ENCODE measurements at places on chromosomes 4 and X.

DNA sequence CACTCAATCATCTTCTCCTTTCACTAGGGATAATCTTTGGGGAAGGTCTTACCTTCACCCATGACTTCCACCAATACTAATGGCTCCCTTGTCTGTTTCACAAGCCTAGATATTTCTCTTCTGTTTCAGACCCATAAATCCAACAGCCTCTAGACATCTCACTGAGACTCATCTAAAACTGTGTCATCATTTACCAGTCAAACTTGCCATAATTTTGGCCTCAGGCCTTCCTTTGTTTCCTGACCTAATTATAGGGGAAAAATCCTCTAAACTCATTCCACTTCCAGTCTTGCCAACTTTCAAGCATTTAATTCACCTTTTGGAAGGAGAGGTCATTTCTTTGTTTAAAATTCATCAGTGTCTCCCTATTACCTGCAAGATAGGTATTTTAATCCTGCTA lies 181.0 kb upstream of the CNKSR2 start:
- no peak for ATAC-seq

DNA sequence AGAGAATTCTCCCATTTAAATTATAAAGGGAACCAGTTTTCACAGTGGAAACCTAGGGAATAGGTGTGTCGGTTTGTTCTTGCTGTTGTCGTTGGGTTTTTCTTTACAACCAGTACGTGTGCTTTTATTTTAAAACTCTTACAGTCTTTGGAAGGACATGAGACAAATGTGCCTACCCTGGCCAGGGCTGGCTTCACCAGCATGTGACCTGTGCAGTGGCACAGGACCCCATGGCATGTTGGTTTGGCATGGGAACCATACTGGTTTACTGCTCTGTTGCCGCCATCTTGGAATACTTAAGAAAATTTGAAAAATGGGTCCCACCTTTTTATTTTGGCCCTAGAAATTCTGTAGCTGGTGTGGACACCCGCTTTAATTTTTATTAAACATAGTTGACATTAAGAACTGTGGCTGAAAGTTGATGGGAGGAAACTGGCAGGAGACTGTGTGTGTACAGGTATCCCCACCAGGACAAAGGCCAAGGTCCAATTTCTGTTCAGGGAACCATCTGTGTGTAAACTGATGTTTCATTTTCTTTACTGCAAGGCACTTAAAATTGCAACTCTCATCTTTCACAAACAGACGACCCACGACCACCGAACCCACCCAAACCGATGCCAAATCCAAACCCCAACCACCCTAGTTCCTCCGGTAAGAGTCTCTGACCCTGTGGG lies 28.8 kb downstream of the CD99 start:
- ATAC-seq: no peak

DNA sequence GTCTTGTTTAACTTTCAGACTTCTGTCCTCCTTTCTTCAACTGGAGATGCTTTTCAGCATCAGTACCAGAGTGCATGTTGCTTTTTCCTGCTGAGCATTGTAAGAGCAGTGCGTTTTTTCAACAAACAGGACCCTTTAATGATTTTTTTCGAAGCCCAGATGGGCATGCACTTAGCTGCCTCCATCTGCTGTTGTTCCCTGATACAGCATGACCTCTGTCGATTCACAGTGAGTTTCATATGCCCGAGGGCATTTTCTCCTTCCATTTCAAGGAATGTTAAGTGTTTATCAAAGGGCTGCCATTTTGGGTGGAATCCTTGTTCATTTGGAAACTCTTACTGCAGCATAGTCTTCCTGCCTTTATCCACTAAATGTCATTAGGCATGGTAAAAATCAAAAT lies 428.6 kb downstream of the DTHD1 start:
- no peak for ATAC-seq

GRCh38 chr4:165079476-165079875 lies 25.8 kb downstream of the TRIM75 start:
- ATAC-seq: no peak

- ATAC-seq: no peak
Measured at GRCh38 chr4:144788469-144788868, 142.5 kb downstream of the HHIP start.

- no peak for ATAC-seq
Measured at GRCh38 chr4:3852309-3852708, 86.1 kb downstream of the ADRA2C start.

GRCh38 chr4:56674984-56675383 lies 6.1 kb downstream of the HOPX start:
- no peak for ATAC-seq

DNA sequence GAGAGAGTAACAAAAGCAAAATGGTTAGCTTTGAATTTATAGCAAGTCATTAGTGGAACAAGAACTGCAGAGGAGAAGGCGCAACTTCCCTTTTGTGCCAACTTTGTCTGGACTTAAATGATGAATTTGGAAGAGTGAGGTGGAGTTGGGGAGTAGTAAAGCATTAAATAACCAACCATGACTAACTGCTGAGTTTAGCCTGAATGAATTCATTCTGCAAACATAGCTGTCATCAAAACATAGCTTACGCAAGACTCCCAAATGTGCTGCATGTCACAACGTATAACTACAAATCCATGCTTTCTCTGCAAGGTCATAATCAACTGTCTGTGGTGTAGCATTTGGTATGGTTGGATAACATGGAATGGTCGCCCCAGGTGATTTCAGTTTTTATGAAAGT lies 75.9 kb upstream of the RPL34 start:
- no peak for ATAC-seq

DNA sequence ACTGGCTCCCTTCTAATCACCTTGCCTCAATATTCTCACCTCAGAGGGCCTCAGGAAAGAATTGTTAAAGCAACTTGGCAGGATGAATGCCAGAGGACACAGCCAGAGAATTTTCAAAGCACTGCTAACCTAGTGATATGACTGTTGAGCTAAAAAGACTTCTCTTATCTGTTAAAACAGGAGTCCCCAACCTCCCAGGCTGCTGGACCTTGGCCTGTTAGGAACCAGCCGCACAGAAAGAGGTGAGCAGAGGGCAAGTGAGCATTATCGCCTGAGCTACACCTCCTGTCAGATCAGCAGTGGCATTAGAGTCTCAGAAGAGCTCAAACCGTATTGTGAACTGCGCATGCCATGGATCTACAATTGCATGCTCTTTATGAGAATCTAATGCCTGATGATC lies 1.7 kb upstream of the KCNE5 start:
- ATAC-seq: no peak

DNA sequence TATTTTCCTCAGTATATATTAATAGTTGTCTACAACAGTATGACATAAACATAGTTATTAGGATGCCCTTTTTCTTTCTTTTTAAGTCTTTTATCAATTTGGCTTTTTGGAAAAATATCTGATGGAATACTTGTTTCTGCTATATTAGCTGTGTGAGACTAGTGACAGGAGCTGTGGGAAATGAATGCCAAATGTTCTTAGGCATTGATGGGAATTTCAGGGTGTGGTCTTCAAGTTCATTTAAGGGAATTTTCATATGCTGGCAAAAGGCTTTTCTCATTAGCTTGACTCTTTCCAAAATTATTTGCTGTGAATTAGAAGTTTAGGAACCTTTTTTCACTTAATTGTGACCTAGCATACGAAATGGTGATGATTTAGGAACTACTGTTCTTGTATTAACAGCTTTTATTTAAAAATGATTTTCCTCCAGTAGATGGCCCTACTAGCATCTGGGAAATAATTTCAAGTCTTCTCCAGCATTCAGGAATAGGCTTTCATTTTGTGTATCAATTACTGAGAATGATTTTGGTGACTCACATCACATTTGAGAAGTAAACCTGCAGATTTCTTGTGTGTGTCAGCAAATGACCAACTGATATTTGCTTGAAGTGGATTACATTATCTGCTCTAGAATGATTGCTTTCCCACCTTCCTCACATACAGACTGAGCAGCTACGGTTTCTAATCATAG lies 70.9 kb downstream of the HTT start:
- ATAC-seq: no peak

DNA sequence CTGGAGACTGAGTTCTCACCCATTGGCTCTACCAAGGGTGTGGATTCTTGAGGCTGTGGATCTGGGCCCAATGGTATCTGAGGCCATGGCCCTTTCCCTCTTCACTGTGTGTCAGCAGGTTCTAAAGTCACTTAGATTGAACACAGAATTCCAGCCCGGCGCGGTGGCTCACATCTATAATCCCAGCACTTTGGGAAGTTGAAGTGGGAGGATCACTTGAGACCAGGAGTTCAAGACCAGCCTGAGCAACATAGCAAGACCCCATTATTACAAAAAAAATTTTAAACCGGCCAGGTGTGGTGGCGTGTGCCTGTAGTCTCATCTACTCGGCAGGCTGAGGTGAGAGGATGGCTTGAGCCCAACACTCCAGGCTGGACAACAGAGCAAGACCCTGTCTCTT lies 18.0 kb upstream of the XPNPEP2 start:
- ATAC-seq: no peak

DNA sequence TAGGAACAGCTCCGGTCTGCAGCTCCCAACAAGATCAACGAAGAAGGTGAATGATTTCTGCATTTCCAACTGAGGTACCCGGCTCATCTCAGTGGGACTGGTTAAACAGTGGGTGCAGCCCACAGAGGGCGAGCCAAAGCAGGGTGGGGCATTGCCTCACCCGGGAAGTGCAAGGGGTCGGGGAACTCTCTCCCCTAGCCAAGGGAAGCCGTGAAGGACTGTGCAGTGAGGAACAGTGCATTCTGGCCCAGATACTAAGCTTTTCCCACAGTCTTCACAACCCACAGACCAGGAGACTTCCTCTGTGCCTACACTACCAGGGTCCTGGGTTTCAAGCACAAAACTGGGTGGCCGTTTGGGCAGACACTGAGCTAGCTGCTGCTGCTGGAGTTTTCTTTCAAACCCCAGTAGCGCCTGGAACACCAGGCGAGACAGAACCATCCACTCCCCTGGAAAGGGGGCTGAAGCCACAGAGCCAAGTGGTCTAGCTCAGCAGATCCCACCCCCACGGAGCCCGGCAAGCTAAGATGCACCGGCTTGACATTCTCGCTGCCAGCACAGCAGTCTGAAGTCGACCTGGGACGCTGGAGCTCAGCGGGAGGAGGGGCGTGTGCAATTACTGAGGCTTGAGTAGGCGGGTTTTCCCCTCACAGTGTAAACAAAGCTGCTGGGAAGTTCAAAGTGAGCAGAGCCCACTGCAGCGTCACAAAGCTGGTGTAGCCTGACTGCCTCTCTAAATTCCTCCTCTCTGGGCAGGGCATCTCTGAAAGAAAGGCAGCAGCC lies 84.6 kb downstream of the THOC2 start:
- ATAC-seq: no peak

- no peak for ATAC-seq
Measured at GRCh38 chrX:120380699-120381098, 18.8 kb downstream of the ATP1B4 start.

DNA sequence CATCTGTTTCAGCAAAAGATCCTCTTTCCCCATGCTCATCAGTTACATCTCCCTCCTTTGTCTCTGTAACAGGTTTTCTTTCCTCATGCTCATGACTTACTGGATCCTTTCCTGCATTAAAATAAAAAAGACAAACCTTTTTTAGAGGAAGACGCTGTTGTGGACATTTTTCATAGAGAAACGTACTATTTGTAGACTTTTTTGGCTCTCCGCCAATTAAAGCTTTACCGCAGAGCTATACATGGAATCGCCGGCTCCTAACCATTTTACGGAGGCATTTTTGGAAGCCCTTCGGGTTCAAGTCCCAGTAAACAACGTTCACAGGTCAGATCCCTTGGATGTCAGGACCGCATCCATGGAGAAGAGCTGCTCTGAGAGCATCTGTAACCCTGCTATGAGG lies 1.3 kb downstream of the FAM9C start:
- ATAC-seq: no peak

DNA sequence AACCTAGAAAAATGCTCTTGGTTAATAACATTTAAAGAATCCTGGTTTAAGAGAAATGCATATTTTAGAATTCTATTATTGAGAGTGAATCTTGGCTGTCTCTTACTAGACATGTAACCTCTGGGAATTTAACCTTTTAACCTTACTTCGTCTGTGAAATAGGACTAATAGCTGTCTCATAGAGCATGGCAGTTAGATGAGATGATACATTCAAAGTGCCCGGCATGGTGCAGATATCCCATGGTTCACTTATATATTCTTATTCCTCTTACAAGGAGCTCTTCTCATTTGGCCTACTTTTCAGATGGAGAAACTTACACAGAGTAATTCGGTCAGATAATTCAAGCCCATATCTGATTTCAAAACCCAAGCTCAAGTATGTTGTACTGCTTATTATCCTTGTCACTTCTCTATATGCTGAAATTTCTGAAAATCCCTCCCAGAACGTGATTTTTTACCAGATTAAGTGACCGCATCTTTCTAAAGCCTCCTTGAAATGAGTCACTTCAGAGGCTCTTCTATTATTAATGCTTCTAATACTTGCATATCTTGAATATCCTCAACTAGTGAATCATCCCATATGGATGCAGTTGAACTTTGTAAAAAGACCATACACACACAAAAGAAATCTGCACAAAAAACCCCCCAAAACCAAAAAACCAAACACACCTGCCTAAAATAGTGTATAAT lies 4.9 kb downstream of the CDKN2AIP start:
- ATAC-seq: no peak

DNA sequence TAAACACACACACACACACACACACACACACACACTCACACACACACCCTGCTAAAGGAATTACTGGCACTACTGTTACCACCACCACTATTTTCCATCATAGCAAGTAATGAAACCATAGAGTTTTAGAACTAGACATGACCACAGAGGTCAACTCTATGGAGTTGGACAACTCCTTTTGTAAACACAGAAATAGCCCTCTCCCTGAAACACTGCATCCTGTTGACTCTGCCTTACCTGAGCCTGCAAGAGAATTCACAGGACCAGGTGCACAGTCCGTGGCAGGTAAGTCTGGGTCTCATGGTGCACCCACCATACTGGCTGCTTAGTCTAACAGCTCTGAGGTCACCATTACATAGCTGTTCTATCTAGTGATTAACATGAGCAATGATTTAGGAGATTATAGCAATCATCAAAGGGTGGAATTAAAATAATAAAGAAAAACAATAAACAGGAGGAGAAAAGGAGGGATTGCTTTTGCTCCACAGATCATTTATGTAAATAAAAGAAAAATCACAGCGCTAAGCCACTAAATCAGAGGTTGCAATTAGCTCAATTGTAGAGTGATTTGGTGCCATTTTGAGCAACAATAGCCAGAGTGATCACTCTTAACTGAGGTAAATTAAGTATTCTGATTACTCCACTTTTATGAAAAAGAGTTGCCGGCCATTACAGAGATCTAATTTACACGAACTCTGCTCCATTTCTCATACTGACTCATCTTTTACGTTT lies 340.0 kb upstream of the RASGEF1B start:
- ATAC-seq: no peak

GRCh38 chrX:26649534-26649933 lies 433.6 kb downstream of the MAGEB5 start:
- no peak for ATAC-seq
